PC-9 (cell line): ENCODE measurements at places on chromosomes 4 and X. TPM values are rescaled to one million over a fixed set of nuclear protein-coding genes. Genes with fewer than 3 reads are reported as not detected.

PNMA5 gene
- not detected in 2 replicates for total RNA-seq

C4orf54 gene
- total RNA-seq, result 0.22 and 0.23 TPM in 2 replicates

TMEM35A gene
- not detected in 2 replicates for total RNA-seq

GRCh38 chr4:73104695-73105094 is 35.2 kb upstream of the COX18 start:
- no peak for DNase-seq

DNA sequence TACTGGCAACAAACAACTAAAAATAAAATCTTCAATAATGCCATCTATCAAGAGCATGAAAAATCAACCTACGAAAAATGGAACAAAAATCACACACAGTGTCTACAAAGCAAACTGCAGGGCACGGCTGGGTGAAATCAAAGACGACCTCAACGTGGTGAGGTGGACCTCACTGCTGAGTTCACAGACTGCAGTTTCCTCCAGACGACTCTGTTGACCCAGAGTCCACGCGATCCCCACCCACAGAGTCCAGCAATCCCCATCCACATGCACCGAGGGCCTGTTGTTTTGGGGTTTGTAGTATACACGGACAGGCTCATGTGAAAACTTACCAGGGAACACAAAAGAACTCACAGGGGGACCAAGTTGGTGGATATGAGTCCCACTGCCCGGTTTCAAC is 31.1 kb upstream of the GTPBP6 start:
- no peak for DNase-seq

- DNase-seq, result no peak
Measured at GRCh38 chr4:187504974-187505797, 490.4 kb upstream of the ZFP42 start.

FANCB gene
- 6.8 and 9.5 TPM in 2 replicates for total RNA-seq

GRCh38 chrX:139112432-139112831 is 400.9 kb upstream of the FGF13 start:
- no peak for DNase-seq

DNA sequence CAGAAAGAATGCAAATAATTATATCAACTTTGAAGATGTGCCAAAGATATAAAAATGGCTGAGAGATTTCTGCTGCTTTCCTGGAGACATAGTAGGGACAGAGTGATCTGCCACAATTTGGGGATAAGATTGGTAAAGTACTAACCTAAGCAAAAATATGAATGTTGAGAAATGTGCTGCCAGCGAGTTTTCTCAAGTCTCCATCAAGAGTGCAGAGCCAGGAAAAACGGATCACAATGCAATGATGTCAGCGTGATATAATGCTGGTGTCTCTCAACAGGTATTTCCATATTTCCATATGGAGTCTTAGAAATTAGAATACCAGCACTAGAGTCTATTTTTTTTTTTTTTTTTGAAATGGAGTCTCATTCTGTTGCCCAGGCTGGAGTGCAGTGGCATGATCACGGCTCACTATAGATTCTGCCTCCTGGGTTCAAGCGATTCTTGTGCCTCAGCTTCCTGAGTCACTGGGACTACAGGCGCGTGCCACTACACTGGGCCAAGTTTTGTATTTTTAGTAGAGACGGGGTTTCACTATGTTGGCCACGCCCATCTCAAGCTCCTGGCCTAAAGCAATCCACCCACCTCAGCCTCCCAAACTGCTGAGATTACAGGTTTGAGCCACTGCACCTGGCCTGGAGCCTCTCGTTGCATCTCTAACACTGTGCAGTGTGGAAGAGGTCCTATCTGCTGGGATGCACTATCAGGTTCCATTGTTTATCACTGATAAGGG is 893.5 kb downstream of the TRIML1 start:
- DNase-seq, result no peak
